ENCODE measurements at places on chromosomes 7 and 10.

- no peak for DNase-seq
Observed at GRCh38 chr10:21518149-21518640, 7.3 kb downstream of the SKIDA1 start.

GRCh38 chr7:26151953-26152781, at the start of gene NFE2L3:
Gene NFE2L3, plus strand, starts transcription at chr7:26152198. Its CDS starts 301 bp downstream, at chr7:26152499.
- no peak for DNase-seq

DNA sequence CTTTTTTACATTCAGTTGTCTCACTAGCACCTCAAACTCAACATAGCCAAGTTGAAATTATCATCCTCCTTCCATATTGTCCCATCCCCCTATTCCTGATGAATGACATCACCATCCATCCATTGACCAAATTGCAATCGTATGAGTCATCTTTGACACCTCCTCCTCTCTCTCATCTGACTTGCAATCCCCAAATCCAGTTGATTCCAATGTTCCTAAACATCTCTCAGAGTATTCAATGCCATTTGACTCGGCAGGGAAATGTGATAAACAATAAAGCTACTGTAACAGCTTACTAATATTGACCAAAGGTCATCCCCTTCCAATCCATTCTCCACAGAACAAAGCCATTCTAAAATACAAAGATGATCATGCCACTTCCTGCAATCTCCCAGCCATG, 1047.8 kb downstream of the NRG3 start:
- DNase-seq: no peak

DNA sequence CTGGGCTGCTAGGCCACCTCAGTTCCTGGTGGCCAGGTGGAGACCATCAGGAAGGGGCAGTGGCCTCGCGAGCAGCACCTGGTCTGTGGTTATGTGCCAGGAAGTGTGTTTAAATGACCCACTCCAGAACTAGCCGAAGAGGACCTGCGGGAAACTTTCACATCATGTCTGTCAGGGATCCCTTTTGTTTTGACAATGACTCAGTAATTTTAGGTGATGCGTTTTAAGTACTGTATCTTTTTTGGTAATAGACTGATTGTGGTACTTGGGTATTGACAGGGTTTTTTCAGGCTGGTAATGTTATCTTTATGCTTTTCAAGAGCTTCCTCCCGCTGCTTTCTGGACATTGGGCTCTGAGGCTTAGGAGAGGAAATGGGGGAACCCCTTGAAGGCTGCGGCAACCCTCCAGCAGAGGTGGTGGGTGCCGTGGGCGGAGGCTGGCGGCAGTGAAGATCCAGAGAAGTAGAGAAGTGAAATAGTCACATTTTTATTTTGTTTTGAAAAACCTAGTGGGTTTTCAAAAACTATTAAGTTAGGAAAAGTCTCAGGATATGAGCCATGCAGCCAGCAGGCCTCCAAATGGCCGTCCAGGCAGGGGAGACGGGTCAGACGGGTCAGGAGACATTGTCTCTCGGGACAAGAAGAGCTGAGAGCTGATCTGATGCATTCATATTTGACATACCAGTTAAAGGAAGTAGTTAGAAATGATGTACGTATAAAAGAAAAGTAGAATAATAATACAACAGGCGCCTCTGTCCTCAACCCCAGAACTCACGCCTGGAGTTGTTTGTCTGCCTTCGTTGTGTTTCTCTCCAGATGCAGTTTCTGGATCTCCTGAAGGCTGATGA, 27.7 kb downstream of the PPP2R2D start:
- DNase-seq: peak; percentile 40

GRCh38 chr7:46109437-46109836, 188.4 kb upstream of the IGFBP3 start:
- no peak for DNase-seq

GRCh38 chr7:140646931-140647647, 6.5 kb upstream of the DENND2A start:
- no peak for DNase-seq

GRCh38 chr10:113979409-113979808, 64.3 kb upstream of the ADRB1 start:
- no peak for DNase-seq
